ENCODE measurements at places on chromosomes 12 and 14.

DNA sequence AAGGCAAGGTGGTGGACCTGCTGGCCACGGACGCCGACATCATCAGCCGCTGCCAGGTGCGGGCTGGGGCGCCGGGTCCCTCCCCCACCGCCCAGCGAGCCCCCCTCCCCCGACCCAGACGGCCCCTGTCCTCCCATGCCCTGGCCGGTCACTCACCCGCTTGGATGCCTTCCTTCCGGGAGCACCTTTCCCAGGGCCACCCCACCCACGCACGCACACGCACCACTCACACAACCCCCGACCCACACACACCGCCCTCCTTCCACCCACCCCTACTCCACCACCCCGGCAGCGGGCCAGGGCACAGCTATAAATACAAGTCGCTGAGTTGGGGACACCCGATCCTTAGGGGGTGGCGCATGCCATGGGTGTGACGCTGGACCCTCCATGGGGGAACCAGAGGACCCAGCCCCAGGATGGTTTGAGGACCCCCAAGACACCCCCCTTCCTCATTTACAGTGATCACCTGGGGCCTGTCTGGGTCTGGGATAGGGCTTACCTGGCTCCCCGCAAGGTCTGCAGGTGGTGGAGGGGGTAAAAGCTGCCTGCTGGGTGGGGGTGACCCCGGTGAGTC is 465 bp downstream of the ADSS1 start:
- peak; percentile 54 for DNase-seq

DNA sequence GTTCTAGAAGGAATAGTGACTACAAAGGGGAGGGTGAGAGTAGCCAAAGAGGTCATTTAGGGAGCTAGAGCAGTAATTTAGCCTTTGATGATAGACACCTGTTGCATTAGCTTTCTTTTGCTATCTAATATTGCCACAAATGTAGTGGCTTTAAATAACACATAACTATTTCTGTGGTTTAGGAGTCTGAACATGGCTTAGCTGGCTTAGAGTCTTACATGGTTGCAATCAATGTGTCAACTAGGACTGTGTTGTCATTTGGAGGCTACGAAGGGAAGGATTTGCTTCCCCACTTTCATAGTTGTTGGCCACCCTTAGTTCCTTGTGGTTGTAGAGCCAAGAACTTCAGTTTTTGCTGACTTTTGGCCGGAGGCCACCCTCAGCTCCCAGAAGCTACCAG is 99.9 kb downstream of the C12orf50 start:
- no peak for DNase-seq

- no peak for DNase-seq
Measured at GRCh38 chr14:32017587-32017986, 59.5 kb upstream of the ARHGAP5 start.

DNA sequence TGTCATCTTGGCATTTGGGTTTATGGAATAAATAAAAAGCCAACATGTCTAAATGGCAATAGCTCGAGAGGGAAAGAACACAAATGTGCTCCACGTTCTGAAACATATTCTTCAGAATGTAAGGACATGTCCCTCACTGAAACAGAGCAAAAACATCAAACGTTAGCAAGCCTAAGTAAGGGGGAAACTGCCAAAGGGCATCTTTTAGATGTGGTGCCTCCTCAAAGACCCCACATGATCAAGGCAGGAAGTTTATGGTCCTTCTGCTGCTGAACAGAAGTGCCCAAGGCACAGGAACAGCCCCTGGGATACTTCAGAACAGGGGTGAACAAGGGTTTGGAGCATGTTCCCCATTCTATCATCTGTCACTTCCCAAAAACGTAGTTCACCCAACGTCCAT is 227.0 kb downstream of the ANO2 start:
- no peak for DNase-seq

GRCh38 chr12:71162832-71163763 is 5.3 kb upstream of the TSPAN8 start:
- no peak for DNase-seq

DNA sequence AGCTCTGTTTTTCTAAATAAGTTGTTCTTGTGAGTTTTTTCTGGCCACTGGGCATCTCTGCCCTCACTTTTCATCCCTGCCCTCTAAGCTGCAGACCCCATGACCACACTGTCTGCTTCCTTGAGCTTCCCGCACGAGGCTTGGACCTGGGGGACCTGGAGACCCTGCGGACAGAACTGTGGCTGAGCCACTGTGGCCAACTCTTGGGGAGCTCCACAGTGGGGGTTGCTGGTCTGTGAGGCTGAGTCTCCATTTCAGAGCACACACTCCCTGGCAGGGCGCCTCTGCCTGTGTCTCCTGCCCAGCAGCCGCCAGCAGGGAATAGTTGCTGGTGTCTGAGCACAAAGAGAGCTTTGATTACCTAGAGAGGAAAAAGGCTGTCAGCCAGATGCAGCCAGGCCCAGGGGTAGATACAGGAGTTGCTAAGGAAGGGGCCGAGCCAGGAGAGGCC is 13.1 kb upstream of the RIN3 start:
- DNase-seq = no peak

- peak; percentile 48 for DNase-seq
Measured at GRCh38 chr12:109927622-109928021, 27.5 kb downstream of the TCHP start.

DNA sequence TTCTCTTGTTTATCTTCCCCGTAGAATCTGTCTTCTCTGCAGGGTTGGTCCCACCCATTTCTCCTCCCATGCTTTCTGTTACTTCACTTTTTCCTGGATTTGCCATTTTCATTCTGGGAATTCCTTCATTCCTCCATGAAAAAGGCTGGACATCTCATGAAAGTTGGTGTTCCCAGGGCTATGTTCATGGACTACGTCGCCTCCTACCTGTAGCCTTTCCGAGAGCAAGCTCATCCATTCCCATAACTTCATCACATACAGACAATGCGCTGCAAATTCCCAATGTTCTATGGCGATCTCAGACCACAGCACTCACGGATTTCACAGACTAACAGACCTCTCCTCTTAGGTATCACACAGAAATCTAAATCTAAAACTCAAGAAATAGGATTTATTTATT is 217.1 kb downstream of the EXOC5 start:
- no peak for DNase-seq

- DNase-seq = no peak
Measured at GRCh38 chr12:75820071-75820470, 211.5 kb downstream of the PHLDA1 start.

DNA sequence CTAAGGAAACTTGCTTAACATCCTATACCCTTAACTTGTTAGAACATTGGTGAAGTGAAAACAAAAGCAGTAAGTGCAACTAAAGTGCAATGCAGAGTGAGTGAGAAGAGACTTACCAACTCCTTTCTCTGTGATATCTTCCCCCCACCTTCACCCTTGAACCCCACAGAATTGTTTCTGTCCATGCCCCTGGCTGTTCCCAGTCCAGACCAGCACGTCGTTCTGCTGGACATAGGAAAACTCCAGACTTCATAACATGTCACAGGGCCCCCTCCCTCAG is 91.9 kb downstream of the DAD1 start:
- DNase-seq = no peak

DNA sequence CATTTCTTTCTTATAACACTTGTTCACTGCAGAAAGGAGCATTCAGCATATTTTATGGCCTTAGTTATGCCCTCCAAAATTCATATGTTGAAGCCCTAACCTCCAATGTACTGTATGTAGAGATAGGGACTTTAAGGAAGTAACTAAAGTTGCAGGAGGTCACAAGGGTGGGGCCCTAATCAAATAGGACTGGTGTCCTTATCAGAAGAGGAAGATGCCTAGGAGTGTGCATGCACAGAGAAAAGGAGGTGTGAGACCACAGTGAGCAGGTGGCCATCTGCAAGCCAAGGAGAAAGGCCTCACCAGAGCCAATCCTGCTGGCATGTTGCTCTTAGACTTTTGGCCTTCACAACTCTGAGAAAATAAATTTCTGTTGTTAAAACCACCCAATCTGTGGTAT is 12.9 kb upstream of the E2F7 start:
- DNase-seq = no peak

GRCh38 chr12:1593174-1594005 is 991 bp downstream of the FBXL14 start:
- DNase-seq = peak; percentile 76

DNA sequence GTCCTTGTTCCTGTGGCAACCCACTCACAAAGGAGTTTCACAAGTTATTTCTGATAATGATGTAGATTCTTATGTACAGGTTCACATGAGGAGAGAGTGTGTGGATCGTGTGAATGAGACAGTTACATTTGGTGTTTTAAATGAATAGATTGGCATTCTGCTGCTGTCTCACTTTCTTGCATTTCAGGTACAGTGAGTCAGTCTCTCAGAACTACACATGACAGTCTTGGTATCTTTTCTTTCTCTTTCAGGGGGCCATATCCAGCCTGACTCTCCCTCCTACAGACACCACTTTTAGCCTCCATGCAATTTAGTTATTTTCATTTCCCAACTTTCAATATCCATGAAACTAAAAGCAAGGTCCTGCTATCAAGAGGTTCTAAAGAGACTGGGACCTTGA is 19.9 kb upstream of the TMTC2 start:
- DNase-seq = no peak

GRCh38 chr12:132658149-132658894 is 28.8 kb downstream of the POLE start:
- no peak for DNase-seq

- no peak for DNase-seq
Measured at GRCh38 chr14:50688875-50689274, 20.8 kb upstream of the SAV1 start.

- no peak for DNase-seq
Measured at GRCh38 chr12:99686142-99686541, 38.6 kb downstream of the GARIN6 start.

GRCh38 chr12:71410844-71411243 is 28.8 kb upstream of the LGR5 start:
- DNase-seq = no peak

- DNase-seq = no peak
Measured at GRCh38 chr12:94813314-94813713, 163.0 kb upstream of the TMCC3 start.

GRCh38 chr12:6613776-6614512 is 6.8 kb upstream of the CHD4 start:
- peak; percentile 49 for DNase-seq

- DNase-seq = no peak
Measured at GRCh38 chr14:75565056-75565455, 13.4 kb upstream of the FLVCR2 start.

- DNase-seq = peak; percentile 49
Measured at GRCh38 chr14:99185436-99186068, 86.4 kb downstream of the BCL11B start.

- DNase-seq = no peak
Measured at GRCh38 chr14:66140963-66141362, 345.2 kb upstream of the CCDC196 start.

GRCh38 chr12:113075137-113075683 is 18.7 kb downstream of the DTX1 start:
- DNase-seq = no peak

- DNase-seq = no peak
Measured at GRCh38 chr12:126193190-126193589, 1128.0 kb downstream of the AACS start.

GRCh38 chr12:23855813-23856212 is 93.7 kb downstream of the SOX5 start:
- DNase-seq = no peak

All from activated T-cell treated with anti-CD3 and anti-CD28 coated beads, Interleukin-2, amount 50 U/mL, for 24 hours (primary cell).